ENCODE measurements at places on chromosomes 5 and 9. TPM values are rescaled to one million over a fixed set of nuclear protein-coding genes. Genes with fewer than 3 reads are reported as not detected.

DMRT3 gene
- not detected for total RNA-seq

- DNase-seq: no peak
- no peak overlapping the region for H3K27ac ChIP-seq
- H3K36me3 ChIP-seq: no peaks in the 10 kb centered on the region
- H3K4me1 ChIP-seq: no peaks in the 10 kb centered on the region
These were observed 242.8 kb downstream of the CDH18 start for GRCh38 chr5:19745247-19745646.

GRCh38 chr9:133188006-133188842 is 20.8 kb downstream of the OBP2B start:
- H3K36me3 ChIP-seq: no peaks in the 10 kb centered on the region
- H3K27ac ChIP-seq: no peak overlapping the region
- H3K4me3 ChIP-seq: no peak overlapping the region

PLAC8L1 gene
- not detected for total RNA-seq

GRCh38 chr9:79757881-79758669 is 186.3 kb downstream of the TLE4 start:
- no peak overlapping the region for H3K4me3 ChIP-seq
- no peaks in the 10 kb centered on the region for H3K27me3 ChIP-seq
- DNase-seq: no peak

- no peaks in the 10 kb centered on the region for H3K36me3 ChIP-seq
- no peak overlapping the region for H3K27ac ChIP-seq
- H3K4me3 ChIP-seq: no peak overlapping the region
- no peaks in the 10 kb centered on the region for H3K27me3 ChIP-seq
- no peak for DNase-seq
- H3K4me1 ChIP-seq: no peaks in the 10 kb centered on the region
These were observed 362.6 kb upstream of the SMC2 start for GRCh38 chr9:103731541-103731940.

GRCh38 chr5:92730486-92730885 is 850.5 kb downstream of the NR2F1-AS1 start:
- H3K36me3 ChIP-seq: no peaks in the 10 kb centered on the region
- H3K27me3 ChIP-seq: no peaks in the 10 kb centered on the region
- no peak overlapping the region for H3K27ac ChIP-seq
- DNase-seq: no peak

MATR3 gene
- 58.8 TPM for total RNA-seq
